ENCODE measurements at places on chromosomes 13 and 19.

DNA sequence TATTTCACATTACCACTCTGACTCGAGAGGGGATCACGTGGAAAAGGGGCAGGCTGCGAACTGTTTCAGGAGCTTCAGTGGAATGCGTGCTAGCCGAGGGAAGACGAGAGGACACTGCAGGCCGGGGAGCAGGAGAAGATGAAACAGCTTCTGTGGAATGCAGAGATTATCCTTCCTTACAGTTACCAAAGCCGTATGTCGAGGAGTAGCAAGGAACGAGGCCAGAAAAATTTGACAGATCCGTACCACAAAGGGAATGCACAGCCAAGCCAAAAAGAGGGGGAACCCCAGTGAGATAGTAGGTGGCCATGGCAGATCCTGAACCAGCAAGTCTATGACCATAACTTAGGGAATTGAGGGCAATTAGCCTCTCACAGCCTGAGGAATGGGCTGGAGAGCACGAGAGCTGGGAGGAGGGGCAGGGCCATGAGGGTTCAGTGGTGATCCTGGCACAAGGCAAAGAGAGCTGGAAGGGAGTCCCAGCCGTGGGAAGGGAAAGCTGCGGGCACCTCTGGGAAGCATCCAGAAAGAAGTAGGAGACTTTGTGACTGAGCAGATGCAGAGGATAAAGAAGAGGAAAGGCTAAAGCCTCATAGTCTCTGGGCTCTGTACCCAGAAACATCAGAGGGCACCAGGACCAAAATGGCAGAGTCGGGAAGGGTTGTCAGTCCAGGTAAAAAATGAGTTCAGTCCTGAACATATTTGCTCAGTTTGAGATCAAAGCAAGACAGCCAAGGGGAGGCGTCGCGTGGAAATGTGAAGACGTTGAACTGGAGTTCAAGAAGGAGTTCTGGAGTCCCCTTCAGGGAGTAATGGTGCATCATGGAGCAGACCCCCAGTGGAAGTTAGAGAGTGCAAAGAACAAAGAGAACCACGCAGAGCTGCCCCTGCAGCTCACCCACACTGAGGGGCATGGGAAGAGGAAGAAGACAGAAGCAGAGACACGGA lies 5.1 kb downstream of the COL4A1 start:
- no peak for DNase-seq

DNA sequence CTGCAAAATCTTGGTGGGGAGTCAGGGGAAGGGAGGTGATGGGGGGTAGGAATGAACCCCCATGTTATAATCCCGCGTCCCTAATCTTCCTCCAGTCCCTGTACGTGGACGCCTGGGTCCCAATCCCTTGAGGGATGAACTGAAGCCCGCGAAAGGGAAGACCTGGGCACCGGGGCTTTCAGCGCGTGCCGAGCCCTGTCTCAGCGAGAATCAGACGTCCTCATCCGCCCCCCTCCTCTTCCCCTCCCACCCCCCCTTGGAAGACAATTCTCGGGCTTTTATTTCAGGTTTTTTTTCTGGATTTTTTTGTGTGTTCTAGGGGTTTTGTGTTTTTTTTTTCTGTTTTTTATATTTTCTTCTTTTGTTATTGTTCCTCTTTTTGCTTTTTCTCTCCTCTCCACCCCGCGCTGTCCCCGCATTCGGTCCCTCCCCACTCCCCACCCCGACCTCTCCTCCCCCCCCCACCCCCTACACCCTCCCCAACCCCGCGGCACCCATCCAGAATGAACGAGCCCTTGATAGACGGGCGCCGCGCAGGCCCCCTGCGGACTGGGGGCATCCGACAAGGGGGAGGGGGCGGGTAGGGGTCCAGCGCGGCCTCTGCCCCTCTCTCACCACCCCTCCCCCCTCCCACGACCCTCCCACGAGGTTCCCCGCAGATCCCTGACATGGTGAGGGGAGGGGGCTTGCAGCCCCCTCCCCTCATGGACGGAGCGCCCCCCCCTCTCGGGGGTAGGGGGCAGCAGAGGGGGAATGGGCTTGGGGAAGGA lies 10.3 kb downstream of the C19orf81 start:
- no peak for DNase-seq

- DNase-seq: no peak
Observed at GRCh38 chr13:111903143-111903542, 163.8 kb upstream of the SOX1 start.

DNA sequence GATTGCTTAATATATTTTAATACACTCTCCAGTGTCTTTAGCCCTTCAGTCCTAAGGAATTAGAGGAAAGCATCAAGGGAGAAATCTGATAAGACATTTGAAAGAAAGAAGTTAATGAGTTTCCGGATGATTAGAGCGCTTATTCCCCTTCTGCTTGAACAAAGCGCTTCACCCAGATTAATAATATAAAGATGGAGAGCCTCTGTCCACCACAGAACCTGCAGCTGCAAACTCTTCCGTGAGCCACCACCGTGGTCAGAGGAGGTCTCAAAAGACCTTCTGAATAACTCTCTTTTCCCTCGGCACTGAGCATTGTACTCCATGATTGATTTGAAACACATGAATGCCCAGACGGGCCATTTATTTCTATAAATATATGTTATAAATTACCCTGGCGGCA lies 14.2 kb upstream of the TUBGCP3 start:
- no peak for DNase-seq

DNA sequence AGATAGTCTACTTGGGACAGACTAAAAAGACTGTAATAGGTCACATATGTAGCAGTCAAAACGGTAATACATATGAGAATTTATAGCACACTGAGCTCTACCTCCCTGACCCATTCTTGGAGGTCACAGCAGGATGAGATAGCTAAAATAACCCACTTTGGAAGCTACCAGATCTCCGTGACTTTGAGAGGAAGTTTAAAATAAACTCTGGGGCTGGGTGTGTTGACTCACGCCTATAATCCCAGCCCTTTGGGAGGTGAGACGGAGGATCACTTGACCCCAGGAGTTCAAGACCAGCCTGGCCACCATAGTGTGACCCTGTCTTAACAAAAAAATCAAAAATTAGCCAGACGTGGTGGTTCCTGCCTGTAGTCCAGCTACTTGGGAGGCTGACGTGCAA lies 45.3 kb downstream of the DHRS12 start:
- DNase-seq: no peak

- DNase-seq: no peak
Observed at GRCh38 chr13:60286707-60287106, 110.3 kb upstream of the TDRD3 start.

DNA sequence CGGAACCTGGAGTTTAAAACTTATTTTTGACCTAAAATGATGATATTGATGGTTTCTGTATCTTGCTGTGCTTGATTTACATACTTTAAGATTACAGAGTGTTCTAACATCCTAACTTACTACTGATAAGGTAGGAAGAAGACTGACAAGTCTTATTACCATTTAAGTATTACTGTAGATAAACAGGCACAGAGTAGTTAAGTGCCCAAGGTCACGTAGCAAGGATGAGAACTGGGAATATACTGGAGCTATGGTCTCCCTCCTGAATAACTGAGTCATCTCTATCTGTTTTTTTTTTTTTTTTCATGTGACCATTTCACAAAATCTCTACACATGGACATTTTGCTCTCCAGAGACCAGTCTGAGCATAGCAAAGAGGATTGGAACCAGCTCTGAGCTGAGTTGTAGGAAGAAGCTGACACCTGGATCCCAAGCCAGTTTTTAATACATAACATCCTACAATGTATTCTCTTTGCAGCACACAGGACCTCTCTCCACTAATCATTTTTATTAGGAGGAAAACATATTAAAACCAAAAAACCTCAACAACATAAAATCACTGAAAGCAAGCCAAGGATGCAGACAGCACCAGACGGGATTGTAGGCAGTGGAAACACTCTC lies 173.5 kb downstream of the DNAJC15 start:
- no peak for DNase-seq

- DNase-seq: no peak
Observed at GRCh38 chr13:83125791-83126190, 756.5 kb downstream of the SLITRK1 start.

DNA sequence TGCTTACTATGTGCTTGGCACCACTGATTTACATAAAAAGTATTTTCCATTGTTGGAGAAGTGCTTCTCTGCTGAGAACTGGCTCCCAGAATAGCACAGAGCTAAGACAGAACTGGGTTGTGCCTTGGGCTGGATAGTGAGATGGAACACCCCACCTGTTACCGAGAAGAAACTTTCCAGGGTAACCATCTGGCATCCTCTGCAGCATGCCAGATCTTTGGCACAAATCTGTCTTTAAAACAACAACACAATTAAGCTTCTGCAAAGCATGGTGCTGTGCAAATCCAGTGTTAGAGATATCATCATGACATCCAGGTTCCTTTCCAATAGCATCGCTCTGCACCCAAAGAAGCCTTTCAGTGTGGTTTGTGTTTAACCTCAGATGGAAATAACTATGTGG lies 202.5 kb upstream of the RFC3 start:
- no peak for DNase-seq

DNA sequence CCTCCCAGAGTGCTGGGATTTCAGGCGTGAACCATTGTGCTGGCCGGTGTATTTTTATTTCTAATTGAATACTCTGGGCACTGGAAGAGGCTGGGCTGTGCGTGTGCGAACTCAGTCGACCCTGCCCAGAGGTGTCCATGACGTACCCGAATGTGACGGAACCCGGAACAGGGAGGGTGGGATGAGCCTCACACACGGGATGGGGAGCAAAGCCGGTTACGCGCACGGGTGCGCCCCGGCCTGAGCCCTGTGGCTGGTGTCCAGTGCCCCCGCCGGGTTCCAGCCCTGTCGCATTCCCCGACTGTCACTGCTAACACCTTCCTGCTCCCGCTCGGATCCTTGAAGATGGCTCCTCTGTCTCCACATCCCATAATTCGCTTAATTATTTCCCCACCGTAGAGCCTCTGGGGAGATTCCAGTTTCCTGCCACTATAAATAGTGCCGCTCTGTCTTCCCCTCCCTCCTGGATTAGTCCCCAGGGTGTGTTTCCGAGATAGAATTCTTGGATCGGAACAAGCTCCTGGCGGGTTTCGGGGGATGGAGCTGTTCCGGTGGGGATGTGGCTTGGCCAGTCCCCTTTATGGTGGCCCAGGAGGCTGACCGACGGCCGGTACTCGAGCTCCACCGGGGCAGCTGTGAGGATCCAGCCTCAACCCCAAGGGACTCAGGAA lies 22.0 kb downstream of the SBNO2 start:
- DNase-seq: no peak

DNA sequence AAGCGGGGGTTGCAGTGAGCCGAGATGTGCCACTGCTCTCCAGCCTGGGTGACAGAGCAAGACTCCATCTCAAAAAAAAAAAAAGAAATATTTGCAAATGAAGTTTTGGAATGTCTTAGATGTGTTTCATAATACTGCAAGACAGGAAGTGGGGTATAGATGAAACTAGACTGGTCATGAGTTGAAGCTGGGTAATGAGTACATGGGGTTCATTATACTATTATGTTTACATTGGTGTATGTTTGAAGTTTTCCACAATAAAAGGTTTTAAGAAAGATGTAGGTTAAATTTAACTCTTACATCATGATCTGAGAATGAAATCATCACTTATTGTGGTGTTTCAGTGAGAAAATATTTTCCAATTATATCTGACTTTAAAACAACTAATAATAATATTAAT lies 19.0 kb downstream of the FNDC3A start:
- no peak for DNase-seq

DNA sequence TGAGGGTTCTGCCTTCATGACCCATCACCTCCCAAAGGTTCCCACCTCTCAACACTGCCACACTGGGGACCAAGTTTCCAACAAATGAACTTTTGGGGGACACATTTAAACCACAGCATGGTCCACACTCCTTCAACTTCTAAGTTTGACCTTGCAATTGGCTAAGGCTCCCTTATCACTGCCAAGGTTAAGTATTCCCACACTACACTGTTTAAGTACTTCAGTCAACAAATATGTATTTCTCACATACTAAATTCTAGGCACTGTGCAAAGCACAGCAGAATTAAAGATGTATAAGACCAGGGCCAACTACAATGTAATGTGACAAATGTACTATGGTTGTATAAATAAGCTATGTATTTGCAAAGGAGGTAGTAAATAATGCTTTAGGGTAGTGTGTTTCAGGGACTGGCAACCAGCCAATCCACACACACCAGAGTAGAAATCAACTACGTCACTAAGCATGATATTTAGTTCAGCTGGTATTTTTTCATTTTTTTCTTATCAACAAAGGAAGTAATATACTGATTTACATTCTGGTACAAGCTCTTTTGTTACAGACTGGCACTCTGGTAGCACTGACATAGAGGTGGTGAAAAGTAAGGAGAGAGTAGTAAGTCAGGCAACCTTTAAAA lies 12.2 kb downstream of the NUFIP1 start:
- no peak for DNase-seq

GRCh38 chr19:36707134-36707533 lies 19.7 kb downstream of the ZNF567 start:
- no peak for DNase-seq

- peak; percentile 65 for DNase-seq
Observed at GRCh38 chr19:22545751-22546150, 88.4 kb upstream of the ZNF492 start.

DNA sequence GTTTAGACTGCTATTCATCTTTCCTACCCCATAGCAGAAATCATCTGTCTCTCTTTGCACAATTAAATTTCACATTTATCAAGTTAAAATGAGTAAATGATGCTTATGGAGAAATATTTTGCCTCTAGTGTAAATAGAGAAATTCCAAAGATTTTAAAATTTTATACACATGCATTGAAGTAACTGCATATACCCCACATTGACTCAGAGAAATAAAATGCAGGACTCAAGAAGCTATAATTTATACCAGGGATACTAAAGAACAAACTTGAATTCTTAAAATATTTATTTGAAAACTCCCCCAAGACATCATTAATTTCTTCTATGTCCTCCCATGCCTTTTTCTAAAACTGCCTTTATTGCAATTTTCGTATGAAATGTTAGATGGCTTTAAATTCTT lies 165.8 kb downstream of the DIAPH3 start:
- DNase-seq: no peak

DNA sequence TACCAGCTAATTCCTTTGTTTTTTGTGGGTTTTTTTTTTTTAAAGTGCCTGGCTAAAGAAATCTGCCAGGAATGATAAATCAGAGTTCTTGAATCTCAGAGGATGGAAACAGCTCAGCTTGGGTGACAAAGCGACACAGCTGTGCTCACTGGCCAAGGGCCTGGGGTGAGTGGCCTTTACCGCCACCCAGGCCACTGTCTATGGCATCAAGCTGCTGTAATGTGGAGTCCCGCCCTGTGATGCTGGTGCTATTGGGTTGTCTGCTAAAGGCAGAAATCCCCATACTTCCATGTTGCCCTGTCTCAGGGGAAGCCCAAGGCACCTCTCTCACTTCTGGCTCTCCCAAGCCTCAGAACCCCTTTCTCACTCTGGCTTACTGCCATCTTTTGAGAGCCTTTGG lies 82.6 kb upstream of the FARP1 start:
- DNase-seq: no peak
